ENCODE measurements at places on chromosomes 13 and 19.
A peak's percentile ranks its signal among the peaks of the same experiment; 100 is the strongest.

DNA sequence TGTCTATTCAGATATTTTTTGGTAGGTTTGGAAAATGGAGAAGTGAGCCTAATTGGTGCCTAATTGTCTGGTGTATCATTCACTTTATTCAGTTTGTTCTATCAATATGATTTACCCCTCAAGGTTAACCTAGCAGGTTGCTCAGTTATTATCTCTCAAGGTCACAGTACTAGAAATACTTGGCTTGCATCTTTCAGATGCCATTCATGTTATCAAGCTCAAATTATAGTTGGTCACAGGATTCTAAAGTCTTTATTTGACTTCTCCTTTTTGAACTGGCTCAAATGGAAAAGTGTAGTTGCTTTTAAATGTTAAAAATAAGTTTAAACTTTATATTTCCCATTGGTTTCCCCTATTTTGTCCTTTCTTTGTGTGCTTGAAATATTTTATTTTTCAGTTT lies 2.6 kb downstream of the KCNRG start:
- DNase-seq: no peak

GRCh38 chr19:5127717-5128116 lies 158.8 kb downstream of the KDM4B start:
- no peak for DNase-seq

DNA sequence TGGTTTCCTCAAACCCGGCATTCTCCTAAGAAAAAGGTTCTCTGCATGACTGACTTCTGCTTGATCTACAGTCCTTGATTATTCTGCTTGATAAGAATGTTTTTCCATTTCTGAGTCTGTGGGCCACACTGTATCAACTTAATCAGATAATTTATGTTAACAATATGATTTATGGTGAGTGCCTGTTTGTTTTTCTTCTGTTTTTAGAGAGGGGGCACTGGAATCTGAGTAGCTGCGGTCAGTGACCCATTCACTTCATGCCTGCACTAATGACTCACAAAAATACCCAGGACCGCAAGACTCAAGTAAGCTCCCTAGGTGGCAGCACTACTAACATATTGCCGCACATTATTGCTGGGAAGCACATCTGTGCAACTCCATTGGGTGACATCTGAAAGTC lies 542.3 kb upstream of the ATXN8OS start:
- peak; percentile 22 for DNase-seq

DNA sequence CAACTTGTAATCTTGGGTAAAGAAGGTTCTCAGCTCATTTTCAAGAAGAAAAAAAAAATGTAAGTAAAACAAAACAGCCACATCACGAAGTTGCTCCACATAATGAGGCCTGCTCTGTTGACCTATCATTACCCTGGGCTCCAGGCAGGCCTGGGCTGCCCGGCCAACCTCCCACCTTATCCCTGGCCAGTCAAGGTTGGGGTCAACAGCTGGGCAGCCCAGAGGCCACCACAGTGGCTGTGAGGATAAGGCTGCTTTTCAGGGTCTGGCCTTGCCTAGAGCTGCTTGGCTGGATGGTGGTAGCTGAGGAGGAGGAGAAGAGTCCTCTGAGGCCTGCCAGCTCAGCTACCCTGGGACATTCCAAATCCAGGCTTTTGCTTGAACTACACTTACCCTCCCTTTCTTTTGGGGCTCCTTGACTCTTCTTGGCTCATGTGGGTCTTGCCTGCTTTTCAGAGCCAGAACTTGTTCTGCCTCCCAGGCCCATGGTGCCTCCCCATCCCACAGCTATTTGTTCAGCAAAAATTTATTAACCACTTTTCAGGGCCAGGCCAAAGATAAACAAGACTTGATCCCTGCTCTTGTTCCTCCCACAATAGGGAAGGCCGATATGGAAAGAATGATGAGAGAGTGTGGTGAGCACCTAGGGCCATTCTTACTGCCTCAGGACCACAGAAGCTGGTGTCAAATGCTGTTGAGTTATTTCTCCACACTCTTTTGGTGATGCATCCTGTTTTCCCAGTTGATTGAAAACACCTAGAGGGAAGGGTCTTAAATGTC lies 101.6 kb downstream of the RGCC start:
- no peak for DNase-seq

GRCh38 chr19:57816652-57817051 lies 1.9 kb upstream of the ZNF552 start:
- no peak for DNase-seq

GRCh38 chr19:32219881-32220472 lies 125.4 kb upstream of the ZNF507 start:
- no peak for DNase-seq

- no peak for DNase-seq
Measured at GRCh38 chr13:30446126-30446500, 19.6 kb downstream of the HMGB1 start.

DNA sequence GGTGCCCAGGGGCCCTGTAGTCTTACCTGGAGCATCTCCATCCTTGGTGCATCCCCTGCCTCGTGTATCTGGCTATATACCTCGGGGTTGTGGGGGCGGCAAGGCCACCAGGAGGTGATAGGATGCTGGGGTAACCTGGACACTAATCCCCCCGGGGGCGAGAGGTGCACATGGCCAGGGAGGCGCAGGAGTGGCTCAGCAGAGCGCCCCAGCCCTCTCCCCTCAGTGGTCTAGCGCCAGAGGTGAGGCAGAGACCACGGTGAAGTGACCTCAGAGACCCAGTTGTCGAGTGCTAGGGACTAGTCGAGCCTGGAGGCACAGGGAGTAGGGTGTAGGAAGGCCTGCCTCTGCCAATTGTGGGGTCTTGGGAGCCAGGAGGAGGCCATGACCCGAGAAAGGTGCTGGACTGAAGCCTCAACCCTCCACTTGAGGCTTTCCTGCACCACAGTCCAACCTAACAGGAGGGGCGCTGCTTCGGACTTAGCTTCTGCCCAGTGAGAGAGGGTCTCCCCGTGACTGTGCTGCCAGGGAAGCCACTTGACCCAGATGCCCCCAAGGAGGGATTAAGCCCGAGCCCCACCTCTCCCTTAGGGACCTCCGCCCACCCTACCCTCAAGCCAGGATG lies at the start of gene LHB:
LHB (minus strand) TSS at position 51 of the 625 bp plus-strand sequence; CDS start at position 41, 10 bp downstream.
- DNase-seq: no peak

DNA sequence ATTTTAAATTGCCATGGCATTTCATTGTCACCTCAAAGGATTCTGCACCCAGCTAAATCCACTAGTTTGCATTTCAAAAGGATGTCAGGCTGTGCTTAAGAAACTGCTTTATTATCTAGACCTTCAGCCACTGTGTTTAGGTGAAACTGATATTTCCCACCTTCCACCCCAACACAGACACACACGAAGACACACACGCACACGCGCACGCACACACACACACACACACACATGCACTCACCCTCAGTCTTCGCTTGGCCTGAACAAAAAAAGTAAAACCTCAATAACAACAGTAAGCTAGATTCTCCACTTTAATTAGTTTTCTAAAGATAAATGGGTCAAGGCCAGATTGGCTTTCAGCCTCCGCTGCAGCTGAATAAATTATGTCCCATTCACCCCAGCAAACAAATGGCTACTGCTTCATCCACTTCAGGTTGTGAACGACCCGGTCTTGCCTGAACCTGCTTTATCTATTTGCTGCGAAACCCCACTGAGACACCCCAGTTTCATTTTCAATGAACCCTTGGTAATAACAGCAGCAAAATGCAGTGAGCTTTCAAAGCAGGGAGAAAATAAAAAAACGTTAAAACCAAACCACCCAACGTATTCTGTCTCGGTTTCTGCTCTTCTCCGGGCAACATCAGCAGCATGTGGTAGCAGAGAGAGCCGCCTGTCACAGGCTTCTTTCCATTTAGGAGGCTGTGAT lies 166.8 kb downstream of the DCT start:
- DNase-seq: peak; percentile 34

DNA sequence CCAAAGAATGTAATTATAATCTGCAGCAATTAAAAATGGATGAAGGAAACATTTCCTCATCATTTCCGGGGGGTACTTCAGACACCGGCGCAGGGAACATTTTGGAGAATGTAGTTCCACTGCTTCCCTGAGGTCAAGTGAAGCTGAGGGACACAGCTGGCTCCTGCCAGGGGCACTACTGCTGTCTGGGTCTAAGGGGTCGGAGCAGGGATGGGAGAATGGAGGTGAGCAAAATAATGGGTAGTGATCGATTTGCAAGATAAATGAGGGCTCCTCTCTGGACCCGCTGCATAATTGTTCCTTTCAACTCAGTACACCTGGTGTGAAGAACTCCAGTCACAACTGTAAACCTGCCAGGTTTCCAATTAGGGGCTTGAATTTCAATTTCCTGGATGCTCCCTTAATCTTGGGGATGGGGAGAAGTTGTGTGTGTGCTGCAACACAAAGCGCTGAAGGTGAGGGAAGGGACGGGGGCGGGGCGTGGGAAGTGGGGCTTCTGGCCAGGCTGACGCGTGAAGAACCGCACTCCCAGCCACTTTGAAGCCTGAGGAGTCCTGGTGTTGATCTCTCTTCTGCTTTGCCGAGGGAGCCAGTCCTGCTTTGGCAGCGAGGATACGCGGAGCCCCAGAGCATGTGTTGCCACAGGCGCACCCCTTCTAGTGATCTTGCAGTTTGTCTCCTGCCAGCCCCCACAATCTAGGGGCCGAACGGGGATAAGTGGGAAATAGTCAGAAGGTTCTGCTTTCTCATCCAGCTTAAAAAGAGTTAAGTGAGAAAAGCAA lies 57.9 kb upstream of the PCDH8 start:
- no peak for DNase-seq

DNA sequence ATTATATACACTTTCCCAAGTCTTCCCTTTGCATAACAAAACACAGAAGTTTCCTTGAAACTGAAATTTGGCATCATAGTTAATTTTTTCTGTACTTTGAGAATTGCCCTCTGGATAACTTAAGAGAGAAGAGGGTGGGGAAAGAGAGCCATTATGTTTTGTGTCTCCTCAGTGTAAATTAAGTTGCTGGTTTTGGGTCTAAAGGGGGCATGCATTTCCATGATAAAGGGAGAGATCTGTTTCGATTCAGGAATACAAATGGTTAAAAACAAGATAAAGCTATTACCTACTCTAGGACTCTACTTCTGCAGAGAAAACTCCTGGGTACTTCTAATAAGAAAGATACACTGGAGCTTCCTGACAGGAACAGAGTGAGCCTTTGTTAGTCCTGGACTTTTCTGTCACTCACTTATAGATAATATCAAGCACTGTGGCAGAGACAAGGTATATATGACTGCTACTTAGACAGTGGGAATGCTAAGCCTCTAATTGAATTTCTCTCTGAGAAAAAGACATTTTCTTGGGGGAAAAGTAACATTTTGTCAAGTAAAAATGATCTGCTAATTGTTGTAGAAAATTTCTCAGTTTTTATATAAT lies 142.8 kb upstream of the PCDH9 start:
- DNase-seq: no peak

DNA sequence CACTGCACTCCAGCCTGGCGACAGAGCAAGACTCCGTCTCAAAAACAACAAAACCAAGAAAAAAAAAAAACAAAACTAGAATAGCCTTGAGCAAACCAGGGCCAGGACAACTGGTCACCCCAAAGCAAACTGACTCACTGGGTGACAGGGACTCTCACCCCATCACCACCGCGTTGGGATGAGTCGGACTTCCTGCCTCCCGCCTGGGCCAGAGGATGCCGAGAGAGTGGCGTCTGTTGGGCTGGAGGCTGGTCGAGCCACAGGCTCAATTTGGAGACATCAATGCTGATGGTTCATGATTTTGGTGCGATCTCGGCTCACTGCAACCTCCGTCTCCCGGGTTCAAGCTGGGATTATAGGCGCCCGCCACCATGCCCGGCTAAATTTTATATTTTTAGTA lies 11.6 kb downstream of the TMPRSS9 start:
- DNase-seq: no peak

- no peak for DNase-seq
Measured at GRCh38 chr13:25166306-25166705, 5.8 kb downstream of the AMER2 start.
